ENCODE measurements at places on chromosomes 1 and 21.

DNA sequence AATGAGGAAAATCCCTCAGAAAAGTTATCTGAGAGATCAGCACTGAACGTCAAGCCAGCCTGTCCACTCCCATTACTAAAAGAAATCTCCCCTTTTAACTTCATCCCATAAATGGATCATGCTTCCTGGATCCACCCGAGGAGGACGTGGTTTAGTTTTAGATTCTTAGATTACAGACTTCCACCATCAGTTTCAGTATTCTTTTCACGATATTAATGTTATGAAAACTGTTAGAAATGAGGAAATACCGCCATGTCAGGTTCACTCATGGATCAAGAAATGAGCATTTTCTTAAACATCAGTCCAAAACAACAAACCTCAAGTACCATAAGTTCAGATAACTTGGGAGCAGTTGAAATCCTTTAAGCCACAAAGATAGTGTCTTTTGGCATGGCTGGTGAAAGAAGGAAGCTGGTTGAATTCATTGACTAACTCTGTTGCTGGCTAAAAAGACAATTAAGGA lies 49.8 kb downstream of the NFIA start:
- DNase-seq = no peak

- no peak for DNase-seq
Observed at GRCh38 chr1:19229828-19230325, 19.8 kb upstream of the UBR4 start.

GRCh38 chr1:178360421-178360820 lies 136.3 kb downstream of the CLEC20A start:
- no peak for DNase-seq

DNA sequence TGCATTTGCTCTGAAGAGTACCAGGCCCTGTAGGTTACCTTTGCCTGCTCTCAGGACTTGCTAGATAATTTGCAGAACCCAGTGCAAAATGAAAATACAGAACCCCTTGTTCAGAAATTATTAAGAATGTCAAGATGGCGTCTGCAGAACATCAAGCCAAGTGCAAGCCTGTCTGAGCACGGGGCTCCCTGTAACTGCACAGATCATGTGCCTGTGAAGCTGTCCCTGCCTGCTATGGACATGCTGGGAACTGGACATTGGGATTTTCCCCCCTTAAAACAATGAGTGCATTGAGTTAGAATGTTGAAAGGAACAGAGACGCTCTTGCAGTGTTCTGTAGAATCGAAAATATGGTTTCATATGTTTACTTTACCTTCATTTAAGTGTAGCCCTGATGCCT lies 2.9 kb downstream of the CLDN14 start:
- DNase-seq = no peak

Data from T-helper 2 cell (primary cell).